ENCODE measurements at places on chromosomes 12 and 14.

- peak; percentile 53 for DNase-seq
Observed at GRCh38 chr14:58395812-58396788, at the start of gene TOMM20L. TSS of gene TOMM20L (plus strand) at chr14:58395930. CDS start at chr14:58395958, 28 bp downstream.

- DNase-seq = no peak
Observed at GRCh38 chr12:56007564-56008559, 10.8 kb downstream of the SUOX start.

- no peak for DNase-seq
Observed at GRCh38 chr12:76674669-76675315, 89.1 kb upstream of the ZDHHC17 start.

DNA sequence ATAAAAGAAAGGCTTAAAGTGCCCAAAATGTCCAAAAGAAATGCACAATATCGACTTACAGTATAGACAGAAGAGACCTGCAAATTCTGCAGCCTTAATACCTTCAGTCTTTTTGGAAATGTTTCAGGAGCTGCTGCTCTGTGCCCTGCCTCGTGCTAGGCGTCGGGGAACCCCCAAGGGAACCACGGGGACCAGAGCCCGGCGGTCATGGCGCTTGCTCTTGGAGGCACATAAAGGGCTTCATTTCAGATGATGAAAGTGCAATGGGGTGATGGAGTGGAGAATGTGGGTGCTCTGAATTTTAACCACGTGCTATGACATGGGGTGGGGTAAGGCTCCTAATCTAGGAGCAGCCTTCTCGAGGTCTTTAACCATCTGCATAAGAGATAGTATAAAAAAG, 14.8 kb upstream of the AACS start:
- DNase-seq = no peak

GRCh38 chr12:54160769-54161480, 27.9 kb downstream of the SMUG1 start:
- DNase-seq = no peak

GRCh38 chr14:23365036-23365731, at the start of gene EFS:
TSS of gene EFS (minus strand) at chr14:23365172. CDS start at chr14:23365025, 147 bp downstream.
- DNase-seq = no peak

- DNase-seq = no peak
Observed at GRCh38 chr12:21695986-21696385, 38.3 kb upstream of the LDHB start.

- DNase-seq = no peak
Observed at GRCh38 chr14:105737504-105738246, 211.3 kb downstream of the TMEM121 start.

DNA sequence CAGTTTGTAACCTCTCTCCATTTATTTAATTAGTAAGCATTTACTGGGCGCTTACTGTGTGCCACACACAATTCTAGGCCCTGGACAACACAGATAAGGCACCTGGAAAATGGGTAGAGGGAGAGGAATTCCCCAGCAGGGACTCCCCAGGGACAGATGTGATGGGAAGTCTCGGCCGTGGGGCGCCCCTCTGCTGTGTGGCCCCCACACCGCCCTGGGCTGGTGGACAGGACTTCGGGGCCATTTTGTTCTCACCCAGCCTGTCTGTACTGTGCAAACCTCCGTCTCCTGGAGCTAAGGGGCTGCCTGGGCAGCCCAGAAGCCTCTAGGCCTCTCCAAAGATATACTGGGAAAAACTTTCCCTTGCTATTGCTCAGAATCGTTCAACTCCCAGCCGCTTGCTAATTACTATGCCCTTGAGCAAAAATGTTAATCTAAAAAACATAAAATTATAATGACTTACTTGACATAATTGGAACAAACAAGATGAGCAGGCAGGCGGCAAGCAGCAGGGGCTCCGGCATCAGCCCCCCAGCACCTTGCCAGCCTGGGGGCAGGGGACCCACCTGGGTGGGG, 64.4 kb upstream of the NCOR2 start:
- DNase-seq = no peak

Data from GF-D8 (cell line).